ENCODE measurements at places on chromosomes 5 and 9. TPM values are rescaled to one million over a fixed set of nuclear protein-coding genes. Genes with fewer than 3 reads are reported as not detected.
A peak's percentile ranks its signal among the peaks of the same experiment; 100 is the strongest.

- DNase-seq, result no peak
Observed at GRCh38 chr5:80632700-80633099, 21.8 kb upstream of the MSH3 start.

DNA sequence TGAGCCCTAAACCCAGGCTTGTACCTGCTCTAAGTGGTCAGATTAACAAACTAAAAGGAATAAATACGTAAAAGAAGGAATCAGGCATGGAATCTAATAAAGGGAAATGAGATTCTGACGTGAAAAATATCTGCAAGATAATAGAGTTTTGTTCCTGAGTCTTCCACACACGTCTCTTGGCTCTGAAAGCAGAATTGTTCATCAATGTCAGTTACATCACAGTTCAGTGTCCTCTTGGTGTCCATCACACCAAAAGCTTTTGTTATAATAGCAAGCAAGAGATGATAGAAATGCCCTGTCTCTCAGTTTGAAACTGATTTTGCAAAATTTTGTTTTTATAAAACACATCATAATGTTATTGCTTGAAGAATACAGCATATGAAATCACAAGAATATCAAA is 34.7 kb upstream of the NMUR2 start:
- no peak for DNase-seq

SURF6 gene
- polyA plus RNA-seq, result 5.9 TPM

SLC6A3 gene
- polyA plus RNA-seq, result 0.12 TPM

EGFLAM gene
- not detected for polyA plus RNA-seq

- no peak for DNase-seq
Observed at GRCh38 chr5:127567026-127567768, 49.8 kb downstream of the PRRC1 start.

DNA sequence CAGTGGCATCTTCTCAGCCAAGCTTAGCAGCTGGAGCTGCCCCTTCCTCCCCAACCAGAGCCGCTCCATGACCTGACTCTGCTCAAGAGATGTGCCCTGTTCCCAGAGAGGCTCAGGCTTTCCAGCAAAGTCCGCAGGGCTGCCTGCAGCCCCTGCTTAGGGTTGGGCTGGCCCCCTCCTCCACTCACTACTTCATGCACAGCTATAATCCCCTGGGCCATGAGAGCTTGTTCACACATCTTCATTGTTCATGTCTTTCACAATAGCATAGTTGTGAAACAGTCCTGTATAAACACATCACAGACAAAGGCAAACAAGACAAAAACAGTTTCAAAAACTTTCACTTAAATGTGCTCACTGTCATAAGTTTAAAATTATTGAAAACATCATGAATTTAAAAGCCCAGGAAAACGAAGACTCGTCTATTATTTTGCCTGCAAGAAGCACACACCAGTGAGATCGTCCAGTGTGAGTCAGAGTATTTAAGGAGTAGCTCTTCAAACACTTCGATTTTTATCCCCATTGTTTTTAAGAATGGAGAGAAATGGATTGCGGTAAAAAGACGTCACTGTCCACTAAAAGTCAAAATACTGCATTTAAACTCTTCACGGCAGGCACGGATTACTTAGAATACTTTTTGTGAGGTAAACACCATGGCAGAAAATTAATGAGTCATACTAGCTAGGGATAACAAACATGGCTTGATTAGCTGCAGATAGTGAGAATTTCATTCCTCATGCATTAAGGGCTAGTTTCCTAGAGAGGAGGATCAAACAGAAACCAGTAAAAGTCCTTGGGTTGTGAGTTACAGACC is 40.7 kb upstream of the S1PR3 start:
- DNase-seq, result peak; percentile 20

DNA sequence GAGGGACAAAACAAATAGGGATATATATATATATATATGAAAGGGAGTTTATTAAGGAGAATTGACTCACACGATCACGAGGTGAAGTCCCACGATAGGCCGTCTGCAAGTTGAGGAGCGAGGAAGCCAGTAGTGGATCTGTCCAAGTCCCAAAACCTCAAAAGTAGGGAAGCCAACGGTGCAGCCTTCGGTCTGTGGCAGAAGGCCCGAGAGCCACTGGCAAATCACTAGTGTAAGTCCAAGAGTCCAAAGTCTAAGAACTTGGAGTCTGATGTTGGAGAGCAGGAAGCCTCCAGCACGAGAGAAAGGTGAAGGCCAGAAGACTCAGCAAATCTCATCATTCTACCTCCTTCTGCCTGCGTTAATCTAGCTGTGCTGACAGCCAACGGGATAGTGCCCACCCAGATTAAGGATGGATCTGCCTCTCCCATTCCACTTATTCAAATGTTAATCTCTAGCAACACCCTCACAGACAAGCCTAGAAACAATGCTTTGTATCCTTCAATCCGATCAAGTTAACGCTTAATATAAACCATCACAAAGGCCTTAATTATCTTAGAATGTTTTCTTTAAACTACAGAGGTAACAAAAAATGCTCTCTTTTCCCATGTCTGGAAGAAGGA is 23.8 kb upstream of the DAB2 start:
- DNase-seq, result no peak

- no peak for DNase-seq
Observed at GRCh38 chr5:109743041-109743531, 53.4 kb downstream of the MAN2A1 start.

DNA sequence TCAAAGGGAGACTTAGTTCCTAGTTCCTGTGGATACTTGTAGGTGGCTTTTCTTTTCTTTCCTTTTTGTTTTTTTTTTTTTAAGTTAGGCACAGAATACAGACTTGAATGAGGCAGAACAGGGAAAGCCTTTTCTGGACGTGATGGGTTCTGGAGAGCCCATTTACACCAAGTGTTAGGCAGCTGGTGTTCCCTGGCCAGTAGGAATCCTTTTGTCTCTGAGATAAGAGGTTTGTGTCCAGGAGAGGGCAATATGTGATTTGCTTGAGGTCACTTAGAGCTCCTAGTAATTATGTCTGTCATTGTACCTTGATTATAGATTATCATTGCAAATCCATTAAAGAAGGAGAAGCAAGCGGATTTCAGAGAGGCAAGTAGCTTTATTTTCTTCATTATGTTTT is 9.1 kb downstream of the MEGF10 start:
- DNase-seq, result no peak

DNA sequence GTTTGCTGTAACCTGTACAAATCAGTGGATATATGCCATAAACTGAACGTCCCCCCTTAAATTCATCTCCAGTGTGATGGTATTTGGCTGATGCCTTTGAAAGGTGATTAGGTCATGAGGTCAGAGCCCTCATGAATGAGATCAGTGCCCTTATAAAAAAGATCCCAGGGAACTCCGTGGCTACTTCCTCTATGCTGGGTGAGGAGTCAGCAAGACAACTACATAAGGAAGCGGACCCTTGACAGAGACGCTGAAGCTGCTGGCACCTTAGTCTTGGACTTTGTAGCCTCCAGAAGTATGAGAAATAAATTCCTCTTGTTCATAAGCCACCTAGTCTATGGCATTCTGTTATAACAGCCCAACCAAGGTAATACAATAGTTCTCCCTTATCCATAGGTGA is 215.1 kb upstream of the ZNF608 start:
- no peak for DNase-seq

SLC46A2 gene
- polyA plus RNA-seq, result not detected

- DNase-seq, result no peak
Observed at GRCh38 chr5:116495786-116496357, 78.8 kb downstream of the SEMA6A start.

TLX3 gene
- polyA plus RNA-seq, result not detected

- DNase-seq, result peak; percentile 25
Observed at GRCh38 chr5:96876292-96876850, at the start of gene ERAP2. ERAP2 (plus strand) TSS chr5:96876500; CDS start chr5:96879686, 3,186 bp downstream.
